ENCODE measurements at places on chromosomes 12 and 14. TPM values are rescaled to one million over a fixed set of nuclear protein-coding genes. Genes with fewer than 3 reads are reported as not detected.

DNA sequence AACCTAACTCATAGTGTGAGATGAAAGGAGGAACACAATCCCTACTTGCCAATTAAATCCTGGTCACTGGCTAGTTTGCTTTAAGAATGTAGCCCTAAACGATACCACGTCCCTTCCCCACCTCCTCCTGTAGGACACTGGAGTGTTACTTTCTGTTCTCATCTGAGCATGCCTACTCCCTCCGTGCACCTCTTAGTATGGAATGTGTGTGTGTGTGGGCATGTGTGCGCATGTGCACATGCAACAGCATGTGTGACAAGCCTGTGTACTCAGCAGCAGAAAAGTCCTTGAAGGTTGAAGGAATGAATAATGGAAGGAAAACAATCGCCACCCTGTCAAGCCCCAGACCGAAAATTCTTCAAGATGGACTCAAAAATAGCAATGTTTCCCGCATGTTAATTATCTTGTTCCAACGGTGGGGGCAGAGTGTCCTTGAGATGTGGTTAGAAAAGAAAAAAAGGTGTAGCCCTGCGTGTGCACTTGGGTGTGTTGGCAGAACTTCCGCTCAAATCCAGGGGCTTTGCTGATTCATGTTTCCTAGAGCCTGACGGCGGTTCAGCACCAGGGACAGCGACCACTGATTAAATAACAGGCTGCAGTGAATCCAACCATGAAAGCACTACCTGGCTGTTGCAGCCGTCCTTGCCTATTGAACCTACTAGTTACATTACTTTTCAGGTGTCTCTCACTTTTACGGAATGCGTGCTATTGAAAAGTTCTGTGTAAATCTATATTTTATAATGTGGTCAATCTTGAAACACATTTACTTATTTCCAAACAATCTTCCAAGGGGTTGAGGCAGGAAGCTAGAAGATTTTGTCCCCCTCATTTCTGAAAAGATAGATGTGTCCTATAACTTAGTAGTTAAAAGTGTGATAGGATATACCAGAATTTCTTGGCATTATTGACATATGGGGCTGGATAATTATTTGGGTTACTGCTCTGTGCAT lies 79.8 kb downstream of the SRRM4 start:
- no peaks in the 10 kb centered on the region for H3K27me3 ChIP-seq
- no peak overlapping the region for H3K4me3 ChIP-seq
- no peaks in the 10 kb centered on the region for H3K4me1 ChIP-seq
- H3K27ac ChIP-seq, result no peak overlapping the region
- no peaks in the 10 kb centered on the region for H3K36me3 ChIP-seq

DNA sequence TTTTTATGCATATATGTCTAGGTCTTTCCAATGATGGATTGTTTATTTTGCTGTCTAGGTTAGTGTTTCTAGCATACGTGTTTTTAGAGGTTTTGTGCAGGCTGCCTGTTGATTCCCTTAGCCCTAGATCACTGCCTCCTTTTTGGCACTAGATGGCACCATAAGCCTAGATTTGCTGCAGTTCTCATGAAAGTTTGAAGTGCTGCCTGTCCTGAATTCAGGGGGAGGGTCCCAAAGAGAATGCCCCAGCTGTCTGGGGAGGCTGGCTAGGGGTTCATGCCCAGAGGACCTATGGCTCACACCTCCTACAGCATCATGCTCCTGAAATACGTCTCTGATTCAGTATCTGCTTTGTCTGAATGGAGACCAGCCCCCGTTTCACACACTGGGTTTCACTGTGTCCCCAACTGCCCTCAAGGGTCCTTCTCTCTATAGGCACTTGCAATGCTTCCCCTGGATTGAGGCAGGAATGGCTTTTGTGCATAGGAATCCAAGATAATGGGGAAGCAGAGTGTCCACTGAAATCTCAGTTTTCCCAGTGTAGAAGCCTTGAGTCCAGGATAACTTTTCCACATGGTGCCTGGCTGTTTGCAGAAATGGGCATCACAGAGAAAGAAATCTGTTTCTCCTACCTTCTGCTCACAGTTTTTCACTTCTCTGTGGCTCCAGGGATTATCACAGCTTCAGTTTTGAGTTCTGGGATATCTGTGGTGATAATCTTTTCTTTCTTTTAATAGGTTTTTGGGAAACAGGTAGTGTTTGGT lies 14.2 kb upstream of the TXNRD1 start:
- no peaks in the 10 kb centered on the region for H3K36me3 ChIP-seq
- DNase-seq, result no peak
- H3K4me1 ChIP-seq, result no peaks in the 10 kb centered on the region
- H3K27ac ChIP-seq, result no peak overlapping the region

- H3K27ac ChIP-seq, result no peak overlapping the region
- H3K4me3 ChIP-seq, result no peak overlapping the region
- no peaks in the 10 kb centered on the region for H3K36me3 ChIP-seq
- DNase-seq, result no peak
These were observed 995.4 kb downstream of the NRXN3 start for GRCh38 chr14:79165471-79166090.

GRCh38 chr12:80701388-80701787 lies 6.0 kb upstream of the MYF6 start:
- no peak for DNase-seq
- H3K36me3 ChIP-seq, result no peaks in the 10 kb centered on the region
- no peak overlapping the region for H3K4me3 ChIP-seq
- no peaks in the 10 kb centered on the region for H3K4me1 ChIP-seq
- no peaks in the 10 kb centered on the region for H3K27me3 ChIP-seq

GRCh38 chr12:54560374-54560858 lies 11.0 kb downstream of the PDE1B start:
- peaks cover 20% of the 10 kb centered on the region for H3K4me1 ChIP-seq
- H3K4me3 ChIP-seq, result peak overlapping the region; percentile 90
- no peaks in the 10 kb centered on the region for H3K27me3 ChIP-seq
- peak overlapping the region; percentile 65 for H3K27ac ChIP-seq

GRCh38 chr12:47311010-47311409 lies 231.3 kb upstream of the AMIGO2 start:
- H3K4me3 ChIP-seq, result no peak overlapping the region
- DNase-seq, result no peak
- peaks cover 14% of the 10 kb centered on the region for H3K4me1 ChIP-seq
- H3K27ac ChIP-seq, result no peak overlapping the region

ACTR6 gene
- total RNA-seq, result 34.9 TPM

NGB gene
- not detected for total RNA-seq

DCTN2 gene
- total RNA-seq, result 65.3 TPM

CISTR gene
- not detected for total RNA-seq

DNA sequence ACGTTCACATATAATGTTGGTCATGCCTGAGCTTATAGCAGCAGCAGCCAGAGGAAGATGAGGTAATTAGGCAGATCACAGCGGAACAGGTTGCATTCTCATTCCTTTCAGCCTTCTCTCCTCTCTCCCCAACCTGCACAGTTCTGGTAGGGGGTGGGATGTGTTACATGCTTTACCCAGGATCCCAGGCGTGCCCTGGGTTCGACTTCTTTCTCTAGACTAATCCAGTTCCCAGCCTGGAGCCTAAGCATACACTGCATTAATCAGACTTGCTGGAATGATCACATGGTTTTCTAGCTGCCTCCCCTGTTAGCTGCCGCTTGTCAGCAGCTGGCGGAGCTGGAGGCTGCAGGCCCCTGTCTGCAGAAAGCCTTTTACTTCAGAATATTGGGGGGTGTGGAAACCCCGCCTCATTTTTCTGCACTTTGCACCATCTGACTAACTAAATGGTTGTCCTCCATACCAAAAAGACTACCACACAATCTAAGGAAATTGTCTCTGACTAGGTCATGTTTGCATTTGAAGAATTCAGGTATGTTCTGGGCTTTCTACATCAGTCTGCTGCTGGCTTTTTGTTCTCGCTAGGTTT lies 46.0 kb upstream of the EVL start:
- H3K27me3 ChIP-seq, result no peaks in the 10 kb centered on the region
- H3K4me1 ChIP-seq, result no peaks in the 10 kb centered on the region
- H3K36me3 ChIP-seq, result no peaks in the 10 kb centered on the region
- no peak for DNase-seq

GRCh38 chr12:54172168-54172567 lies 16.6 kb downstream of the SMUG1 start:
- H3K27ac ChIP-seq, result no peak overlapping the region
- DNase-seq, result no peak
- no peaks in the 10 kb centered on the region for H3K36me3 ChIP-seq
- peaks cover 15% of the 10 kb centered on the region for H3K4me1 ChIP-seq
- no peak overlapping the region for H3K4me3 ChIP-seq

PPFIA2 gene
- total RNA-seq, result not detected

DNA sequence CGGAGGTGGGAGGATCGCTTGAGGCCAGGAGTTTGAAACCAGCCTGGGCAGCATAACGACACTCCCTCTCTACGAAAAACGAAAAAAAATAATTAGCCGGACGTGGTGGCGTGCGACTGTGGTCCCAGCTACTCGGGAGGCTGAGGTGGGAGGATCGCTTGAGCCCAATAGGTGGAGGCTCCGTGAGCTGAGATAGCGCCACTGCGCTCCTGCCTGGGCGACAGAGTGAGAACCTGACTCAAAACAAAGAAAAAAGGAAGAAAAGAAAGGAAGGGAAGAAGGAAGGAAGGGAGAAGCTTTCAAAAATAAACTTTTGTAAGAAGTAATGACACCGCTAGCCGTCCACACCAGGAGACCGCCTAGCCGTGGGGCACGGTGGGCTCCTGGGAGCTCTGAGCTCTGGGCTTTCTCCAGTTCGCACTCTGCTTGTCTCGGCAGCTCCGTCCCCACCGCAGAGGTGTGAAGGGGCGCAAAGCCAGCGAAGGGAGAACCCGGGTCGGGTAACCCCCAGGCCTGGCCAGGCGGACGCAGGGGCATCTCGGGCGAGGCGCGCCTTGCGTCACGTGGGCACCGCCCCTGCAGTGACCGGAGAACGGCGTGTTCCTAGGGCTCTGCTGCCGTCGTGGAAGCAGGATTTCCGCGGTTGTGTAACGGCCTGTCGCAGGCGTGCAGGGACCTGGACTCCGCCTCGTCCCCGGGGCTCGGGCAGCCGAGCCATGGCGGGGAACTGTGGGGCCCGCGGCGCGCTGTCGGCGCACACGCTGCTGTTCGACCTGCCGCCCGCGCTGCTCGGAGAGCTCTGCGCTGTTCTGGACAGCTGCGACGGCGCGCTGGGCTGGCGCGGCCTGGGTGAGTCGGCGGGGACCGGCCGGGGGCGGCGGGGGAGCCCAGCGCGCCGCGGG lies at the start of gene IRAK3:
IRAK3 (plus strand) TSS at position 631 of the 902 bp plus-strand sequence; CDS start at position 717, 86 bp downstream.
- no peak within 1 kb of the TSS for H3K27ac ChIP-seq
- no peaks in the 10 kb centered on the region for H3K4me1 ChIP-seq
- peak within 1 kb of the TSS; percentile 45 for H3K4me3 ChIP-seq
- peak; percentile 2 for DNase-seq

- DNase-seq, result no peak
- H3K27me3 ChIP-seq, result peaks cover 5% of the 10 kb centered on the region
- H3K4me1 ChIP-seq, result no peaks in the 10 kb centered on the region
- H3K27ac ChIP-seq, result no peak overlapping the region
These were observed 17.1 kb upstream of the TSPAN11 start for GRCh38 chr12:30909349-30910037.

DNA sequence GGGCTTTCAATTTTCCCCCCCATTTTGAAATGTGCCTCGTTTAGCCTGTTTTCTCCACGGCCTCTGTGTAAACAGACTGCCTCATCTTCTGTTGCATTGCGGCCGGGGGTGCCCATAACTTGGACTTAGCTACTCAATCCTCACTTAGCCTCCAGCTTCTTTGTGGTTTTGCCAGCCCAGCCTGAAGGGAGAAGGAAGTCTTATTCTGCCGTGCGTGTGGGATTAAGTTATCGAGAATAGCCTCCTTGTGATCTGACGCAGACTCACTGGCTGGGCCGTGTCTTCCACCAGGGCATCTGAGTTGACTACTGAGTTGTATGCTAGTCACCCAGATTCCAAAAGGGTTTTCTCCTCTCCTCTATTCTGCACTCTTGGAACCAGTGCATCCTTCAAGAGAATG lies 8.1 kb downstream of the PRKAB1 start:
- no peaks in the 10 kb centered on the region for H3K27me3 ChIP-seq
- peaks cover 90% of the 10 kb centered on the region for H3K36me3 ChIP-seq
- DNase-seq, result no peak
- H3K4me1 ChIP-seq, result peaks cover 3% of the 10 kb centered on the region
- H3K4me3 ChIP-seq, result no peak overlapping the region

DNA sequence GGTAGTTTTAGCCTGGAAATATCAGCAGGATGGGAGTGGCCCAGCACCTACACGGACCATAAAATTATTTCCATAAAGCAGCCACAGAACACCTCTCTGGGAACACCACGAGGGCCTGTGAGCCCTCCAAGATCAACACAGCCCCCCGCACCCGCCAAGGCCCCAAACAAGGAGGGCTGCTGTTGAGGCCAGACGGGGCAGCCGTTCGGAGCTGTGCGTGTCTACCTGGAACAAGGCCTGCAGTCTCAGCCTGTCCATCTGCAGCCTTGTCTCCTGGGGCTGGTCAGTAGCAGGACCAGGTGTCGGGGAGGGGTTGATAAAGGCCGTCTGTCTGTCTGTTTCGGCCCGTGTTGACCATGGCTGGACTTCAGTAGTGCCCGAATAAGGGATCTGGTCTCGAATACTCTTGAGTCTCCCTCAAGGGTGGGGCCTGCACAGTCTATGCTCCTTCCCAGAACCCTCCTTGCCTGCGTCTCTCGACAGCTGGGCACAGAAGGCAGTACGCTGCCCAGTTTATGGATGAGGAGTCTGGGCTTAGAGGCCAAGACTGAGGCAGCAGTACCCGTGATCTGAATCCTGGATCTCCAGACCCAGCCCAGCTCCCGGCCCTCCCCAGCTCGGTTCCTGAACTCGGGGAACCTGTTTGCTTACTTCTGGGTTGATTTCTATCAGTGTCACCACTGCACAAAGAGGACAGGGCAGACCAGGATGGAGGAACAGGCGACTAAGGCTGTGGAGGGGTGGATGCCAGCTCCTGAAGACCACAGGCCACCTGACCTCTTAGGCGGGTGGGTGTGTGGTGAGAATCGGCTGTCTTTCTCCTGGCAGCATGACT lies 23.1 kb upstream of the DLK1 start:
- no peak overlapping the region for H3K4me3 ChIP-seq
- no peak for DNase-seq
- no peaks in the 10 kb centered on the region for H3K36me3 ChIP-seq
- H3K4me1 ChIP-seq, result no peaks in the 10 kb centered on the region
- no peaks in the 10 kb centered on the region for H3K27me3 ChIP-seq

GRCh38 chr12:1633459-1633858 lies 4.4 kb downstream of the WNT5B start:
- no peak for DNase-seq
- no peak overlapping the region for H3K27ac ChIP-seq
- no peak overlapping the region for H3K4me3 ChIP-seq
- H3K36me3 ChIP-seq, result no peaks in the 10 kb centered on the region
- H3K27me3 ChIP-seq, result peaks cover 61% of the 10 kb centered on the region
- peaks cover 2% of the 10 kb centered on the region for H3K4me1 ChIP-seq

DNA sequence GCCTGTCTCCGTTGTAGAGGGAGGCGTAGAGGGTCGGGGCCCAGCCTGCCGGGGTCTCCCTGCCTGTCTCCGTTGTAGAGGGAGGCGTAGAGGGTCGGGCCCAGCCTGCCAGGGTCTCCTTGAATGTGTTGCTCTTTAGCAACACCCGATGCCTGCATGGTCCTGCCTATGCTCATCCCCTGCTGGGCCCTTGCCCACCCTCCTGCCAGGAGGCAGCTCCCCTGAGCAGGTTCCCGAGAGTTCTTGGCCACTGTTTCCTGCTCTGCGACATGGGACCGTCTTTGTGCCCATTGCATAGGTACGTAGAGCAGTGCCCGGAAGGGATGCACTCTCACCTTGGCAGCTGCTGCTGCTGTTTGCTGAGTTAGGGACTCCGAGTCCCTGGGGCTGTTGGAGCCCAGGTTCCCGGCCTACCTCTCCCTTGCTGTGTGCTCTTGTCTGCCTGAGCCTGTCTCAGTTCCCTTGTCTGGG lies 3.3 kb downstream of the KIF26A start:
- no peaks in the 10 kb centered on the region for H3K36me3 ChIP-seq
- DNase-seq, result no peak
- H3K4me3 ChIP-seq, result no peak overlapping the region
- no peaks in the 10 kb centered on the region for H3K4me1 ChIP-seq

GRCh38 chr14:74202113-74202512 lies 37.1 kb upstream of the VSX2 start:
- no peak overlapping the region for H3K4me3 ChIP-seq
- DNase-seq, result no peak
- H3K27me3 ChIP-seq, result no peaks in the 10 kb centered on the region
- H3K36me3 ChIP-seq, result no peaks in the 10 kb centered on the region
